ELF-1 (cell line): ENCODE measurements at places on chromosomes 13 and 19.
A peak's percentile ranks its signal among the peaks of the same experiment; 100 is the strongest.

DNA sequence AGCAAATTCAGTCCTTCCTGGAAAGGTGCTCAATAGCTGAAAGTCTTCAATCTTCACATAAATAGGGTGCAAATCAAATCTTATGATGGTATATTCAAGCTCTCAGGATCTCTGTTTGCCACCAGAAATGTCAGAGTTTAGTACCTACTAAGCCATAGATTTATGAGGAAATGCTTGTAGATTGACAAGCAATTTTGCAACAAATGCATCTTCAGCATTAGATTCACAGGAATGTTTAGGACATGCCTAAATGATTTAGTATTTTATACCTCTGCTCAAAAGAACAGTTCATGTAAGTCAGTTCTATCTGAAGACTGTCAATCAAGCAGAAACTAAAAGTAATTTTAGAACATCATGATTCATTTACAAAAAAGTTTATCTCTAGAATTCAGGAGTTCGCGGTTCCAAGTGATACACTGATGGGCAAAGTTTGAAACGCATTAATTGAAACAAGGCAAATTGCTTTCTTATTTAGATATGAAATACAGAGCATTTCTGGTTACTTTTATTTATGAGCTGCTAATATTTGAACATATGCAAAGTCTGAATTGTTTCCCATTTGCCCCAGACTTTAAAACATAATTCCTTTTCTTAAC is 65.7 kb downstream of the DACH1 start:
- no peak for DNase-seq

DNA sequence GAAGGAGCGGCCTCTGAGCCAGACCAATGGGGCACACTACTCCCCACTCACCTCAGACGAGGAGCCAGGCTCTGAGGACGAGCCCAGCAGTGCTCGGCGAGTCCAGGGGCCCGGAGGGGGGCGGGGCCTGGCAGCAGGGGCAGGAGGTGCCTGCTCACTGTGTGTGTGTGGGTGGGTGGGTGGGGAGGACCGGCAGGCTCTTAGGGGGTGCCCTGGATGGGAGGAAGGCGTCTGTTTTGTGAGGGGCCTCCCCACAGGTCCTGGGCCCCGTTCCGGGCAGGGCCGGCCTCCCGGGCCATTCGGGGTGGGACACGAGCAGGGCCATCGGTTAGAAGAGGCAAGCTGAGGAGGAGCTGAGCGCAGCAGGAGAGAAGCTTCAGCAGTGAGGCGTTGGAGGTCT is 12.7 kb downstream of the PLEKHJ1 start:
- DNase-seq = no peak

DNA sequence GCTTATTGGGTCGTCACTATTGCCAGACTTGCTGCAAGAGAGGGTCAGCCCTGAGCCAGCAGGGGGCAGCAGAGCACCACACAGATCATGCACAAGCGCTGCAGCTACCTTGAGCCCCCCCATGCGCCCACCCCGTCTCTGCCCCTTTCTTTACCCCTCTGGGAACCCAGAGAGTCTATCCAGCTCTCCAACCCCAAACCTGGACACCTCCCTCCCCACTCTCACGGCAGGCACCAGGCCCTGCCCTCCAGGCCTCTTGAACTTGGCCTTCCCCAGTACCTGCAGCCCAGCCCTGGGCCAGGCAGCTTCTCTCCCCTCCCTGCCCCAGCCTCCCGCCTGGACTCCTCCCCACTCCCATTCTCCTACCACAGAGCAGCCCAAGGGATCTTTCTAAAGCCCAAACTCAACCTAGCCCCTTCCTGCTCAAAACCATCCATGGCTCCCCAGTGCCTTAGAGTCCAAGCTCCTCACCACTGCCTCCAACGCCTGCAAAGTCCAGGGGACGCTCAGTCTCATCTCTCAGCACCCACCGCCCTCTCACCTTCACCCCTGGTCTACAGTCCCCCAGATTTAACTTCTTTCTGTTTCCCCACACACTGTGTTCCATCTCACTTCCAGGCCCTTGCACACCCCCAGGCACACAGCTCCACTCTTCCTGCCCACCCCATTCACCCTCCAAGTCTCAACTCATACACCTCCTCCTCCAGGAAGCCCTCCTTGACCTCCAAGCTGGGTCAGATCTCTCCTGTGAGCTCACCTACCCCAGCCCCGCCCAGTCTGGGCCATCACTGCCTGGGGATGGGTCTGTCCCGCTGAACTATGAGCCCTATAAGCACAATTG is 9.4 kb upstream of the CEACAM16 start:
- peak; percentile 84 for DNase-seq

DNA sequence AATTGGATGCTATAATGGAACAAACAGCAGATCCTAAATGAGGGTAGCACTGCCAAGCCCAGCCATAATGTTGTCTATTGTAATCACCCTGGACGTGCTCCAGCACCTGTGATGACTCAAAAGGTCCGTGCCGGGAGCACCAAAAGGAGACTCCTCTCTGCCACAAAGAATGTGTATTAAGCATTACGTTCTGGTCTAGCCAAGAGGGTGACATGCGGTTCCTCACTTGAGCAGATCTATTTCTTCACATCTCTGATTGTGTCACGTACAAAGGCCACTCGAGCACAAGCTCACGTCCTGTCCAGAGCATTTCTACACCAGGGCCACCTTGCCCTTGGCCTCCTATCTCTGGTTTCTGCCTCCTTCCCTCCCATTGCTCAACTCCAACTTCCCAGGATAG is 219.9 kb upstream of the IRS2 start:
- DNase-seq = no peak

DNA sequence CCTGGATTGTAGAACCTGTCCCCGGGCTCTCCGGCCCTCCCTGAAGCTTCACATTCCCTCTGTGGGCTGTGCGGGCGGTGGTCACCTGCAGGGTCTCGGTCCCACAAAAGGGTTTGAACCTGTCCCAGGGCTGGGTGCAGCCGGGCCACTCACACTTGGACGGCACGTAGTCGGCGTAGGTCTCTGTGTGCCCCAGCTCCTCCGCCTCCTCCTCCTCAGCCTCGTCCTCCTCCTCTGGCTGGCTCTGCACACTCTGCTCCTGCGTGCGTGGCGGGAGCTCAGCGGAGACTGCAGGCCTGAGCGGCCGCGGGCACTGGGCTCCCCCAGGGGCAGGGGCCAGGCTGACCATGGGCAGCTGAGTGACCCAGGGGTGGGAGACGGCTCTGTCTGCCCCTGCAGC is 19.6 kb downstream of the GPX4 start:
- DNase-seq = no peak

DNA sequence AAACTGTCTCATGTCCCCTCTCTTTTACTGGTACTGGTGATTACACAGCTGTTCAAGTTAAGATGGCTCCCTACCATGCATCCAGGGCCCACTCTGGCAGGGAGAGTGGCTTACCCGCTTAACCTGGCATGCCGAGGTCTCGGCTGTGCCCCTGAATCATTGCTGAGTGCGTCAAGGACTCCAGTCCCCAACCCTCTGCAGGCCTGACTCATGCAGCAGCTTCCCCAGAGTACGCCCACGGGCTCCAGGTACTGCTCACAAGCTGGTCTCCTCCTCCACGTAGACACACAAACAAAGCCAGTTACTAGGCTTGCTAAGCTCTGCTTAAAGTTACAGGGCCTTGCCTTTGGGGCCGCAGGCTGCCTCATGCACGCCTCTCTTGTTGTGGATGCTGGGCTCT is 447.4 kb downstream of the COG6 start:
- DNase-seq = peak; percentile 5

DNA sequence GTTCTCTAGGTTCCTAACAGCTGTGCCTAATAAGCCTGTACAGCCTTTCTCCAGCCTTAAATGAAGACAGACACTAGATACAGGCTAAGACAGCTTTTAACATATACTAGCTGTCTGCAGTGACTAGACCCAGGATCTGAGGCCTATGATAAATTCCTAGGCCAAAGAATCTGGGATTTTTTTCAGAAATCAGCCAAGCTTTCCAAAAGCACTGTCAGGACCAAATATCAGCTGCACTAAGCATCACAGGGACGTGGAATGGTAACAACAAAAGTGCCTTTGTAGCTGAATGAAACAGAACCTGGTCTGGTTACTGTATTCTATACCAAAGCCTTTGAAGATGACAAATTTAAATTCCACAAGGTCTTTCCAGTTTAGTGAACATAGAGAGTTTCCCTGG is 77.9 kb upstream of the DOCK9 start:
- DNase-seq = peak; percentile 11

DNA sequence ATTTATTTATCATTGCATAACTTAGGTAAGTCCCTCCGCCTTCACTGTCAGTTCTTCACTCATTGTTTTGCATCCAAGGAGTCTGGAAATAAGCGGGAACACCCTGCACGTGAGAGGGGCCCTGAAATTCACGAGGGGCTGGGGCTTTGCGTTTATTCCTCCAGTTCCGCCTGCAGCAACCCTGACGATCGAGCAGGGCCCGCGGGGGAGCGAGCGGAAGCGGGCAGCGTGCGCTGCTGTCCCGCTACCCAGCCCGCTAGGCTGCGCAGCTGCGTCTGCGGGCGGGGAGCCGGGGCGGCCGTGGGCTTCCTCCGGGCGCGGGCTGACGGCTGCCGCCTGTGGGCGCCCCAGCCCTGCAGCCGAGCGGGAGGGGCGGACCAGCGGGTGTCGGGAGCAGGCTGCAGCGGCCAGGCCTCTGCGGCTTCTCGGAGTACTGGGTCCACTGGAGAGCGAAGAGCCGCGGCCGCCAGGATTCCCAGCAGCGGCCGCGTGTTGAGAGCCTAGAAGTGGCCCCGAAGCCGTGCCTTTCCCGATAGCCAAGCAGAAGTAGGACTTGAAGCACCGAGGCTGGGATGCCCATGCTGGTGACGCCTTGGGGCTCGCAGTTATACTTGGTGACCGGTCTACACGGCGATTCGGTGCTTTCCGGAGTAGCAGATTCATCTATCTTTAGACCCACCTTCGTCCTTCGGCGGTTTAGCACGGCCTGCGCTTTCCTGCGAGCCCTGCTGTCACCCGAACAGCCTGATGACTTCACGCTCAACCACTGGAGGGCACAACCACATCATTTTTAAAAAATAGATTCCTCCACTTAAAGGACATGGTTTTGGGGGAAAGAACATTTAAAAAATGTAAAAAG is 32.9 kb upstream of the SACS start:
- peak; percentile 85 for DNase-seq
